ENCODE measurements at places on chromosomes 2 and 18. TPM values are rescaled to one million over a fixed set of nuclear protein-coding genes. Genes with fewer than 3 reads are reported as not detected.

The C2orf76 gene
- 10.5 TPM for total RNA-seq

The LYPD6B gene
- 6.1 TPM for total RNA-seq

The MZT2B gene
- 334 TPM for total RNA-seq

The SLC38A11 gene
- not detected for total RNA-seq

DNA sequence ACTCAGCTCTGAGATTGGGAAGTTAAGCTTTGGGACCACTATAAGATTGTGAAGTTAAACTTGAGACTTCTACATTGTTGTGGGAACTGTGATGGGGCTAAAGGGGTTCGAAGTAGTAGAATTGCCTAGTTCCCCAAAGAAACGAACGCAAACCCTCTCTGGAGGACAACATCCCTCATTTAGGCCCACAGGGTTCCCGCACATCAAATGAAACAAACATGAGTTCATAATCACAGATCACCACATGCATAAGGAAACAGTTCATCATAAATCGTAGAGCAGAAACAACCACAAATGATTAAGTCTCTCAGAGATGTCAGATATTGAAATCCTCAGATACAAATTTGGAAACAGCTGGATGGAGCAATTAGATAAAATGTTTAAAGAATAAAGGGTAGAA lies 55.9 kb upstream of the HPCAL1 start:
- DNase-seq: no peak

DNA sequence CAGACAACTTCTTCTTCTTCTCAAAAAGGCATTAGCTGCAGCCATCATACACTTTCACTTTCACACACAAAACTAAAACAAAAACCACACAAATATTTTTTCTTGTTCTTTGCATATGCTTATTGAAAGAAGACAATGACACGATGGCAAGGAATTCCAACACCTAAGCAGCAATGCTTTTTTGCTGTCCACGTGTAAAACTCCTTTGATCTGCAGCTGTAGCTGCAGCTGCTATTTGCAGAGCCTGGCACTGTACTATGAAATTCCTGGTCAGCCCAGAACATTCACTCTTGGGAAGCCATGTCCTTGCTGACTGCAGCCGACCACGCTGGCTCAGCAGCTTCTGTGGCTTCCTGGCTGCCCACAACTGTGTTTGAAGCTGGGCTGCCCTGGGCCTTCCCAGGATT lies 316.2 kb downstream of the CDH2 start:
- DNase-seq: no peak

DNA sequence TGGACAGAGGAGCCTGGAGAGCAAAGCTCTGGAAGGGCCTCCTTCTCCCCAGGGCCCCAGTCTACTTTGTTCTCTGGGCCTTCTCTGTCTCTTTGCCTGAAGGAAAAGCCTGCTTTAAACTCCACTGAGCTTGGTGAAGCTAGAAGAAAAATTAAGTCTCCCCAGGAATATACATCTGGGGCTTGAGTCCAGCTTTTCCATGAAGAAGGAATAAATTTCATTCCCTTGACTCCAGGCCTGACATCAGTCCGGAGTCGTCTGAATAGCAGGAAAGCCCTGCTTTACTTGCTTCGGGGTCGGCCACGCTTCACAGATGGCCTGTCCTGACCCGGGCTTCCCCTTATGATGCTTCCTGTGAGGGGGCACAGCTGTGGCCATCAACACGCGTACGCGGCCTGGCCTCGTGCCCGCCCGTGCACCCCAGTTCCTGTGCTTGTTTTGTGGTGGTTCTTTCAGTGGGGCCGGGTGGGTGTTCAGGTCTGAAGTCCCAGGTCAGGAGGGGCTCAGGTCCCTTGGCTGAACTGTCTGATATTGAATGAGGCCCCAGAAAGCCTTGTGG lies 73.6 kb downstream of the ACOXL start:
- DNase-seq: no peak

DNA sequence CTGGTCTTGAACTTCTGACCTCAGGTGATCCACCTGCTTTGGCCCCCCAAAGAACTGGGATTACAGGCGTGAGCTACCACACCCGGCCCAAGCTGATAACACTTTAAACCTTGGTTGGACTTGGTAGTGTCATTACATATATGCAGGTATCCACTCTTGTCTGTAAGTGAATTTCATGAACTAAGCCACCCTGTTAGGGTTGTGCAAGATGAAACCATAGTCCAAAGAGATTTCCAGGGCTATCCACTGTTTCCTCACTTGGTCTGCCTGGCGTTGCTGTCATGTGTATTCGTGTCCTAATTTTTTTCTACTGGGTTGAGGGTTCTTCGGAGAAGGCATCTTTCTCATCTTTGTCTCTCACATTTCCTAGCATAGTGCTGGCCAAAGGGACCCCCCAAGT lies 203.0 kb downstream of the CAMKMT start:
- no peak for DNase-seq

DNA sequence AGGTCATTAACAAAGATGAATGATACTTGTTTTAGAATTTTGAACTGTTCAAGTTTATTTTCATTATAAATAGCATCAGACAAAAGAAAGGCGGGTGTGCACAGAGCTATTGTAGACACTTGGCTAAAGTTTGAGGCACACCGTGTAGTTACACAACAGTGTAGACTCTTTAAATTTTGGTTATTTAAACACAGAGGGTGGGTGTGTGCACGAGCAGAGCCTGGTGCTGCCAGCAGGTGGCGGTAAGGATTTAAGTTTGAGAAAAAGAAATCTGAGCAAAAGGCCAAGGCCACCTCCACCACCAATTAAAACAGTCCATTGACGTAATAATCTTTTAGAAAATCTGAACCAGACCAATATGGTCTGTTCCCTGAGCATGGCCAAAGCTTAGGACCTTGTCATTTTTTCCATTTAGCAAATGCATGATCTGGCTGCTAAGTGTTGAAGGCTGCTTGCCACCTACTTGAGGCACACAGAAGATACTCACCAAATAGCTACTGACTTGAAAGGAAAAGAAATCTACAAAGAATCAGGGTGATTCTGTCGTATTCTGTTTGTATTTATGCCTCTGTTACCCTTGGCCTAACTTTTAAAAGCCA lies 14.3 kb downstream of the COPS7B start:
- DNase-seq: peak; percentile 32

- DNase-seq: no peak
Observed at GRCh38 chr2:109242654-109243331, 113.8 kb downstream of the SH3RF3 start.

DNA sequence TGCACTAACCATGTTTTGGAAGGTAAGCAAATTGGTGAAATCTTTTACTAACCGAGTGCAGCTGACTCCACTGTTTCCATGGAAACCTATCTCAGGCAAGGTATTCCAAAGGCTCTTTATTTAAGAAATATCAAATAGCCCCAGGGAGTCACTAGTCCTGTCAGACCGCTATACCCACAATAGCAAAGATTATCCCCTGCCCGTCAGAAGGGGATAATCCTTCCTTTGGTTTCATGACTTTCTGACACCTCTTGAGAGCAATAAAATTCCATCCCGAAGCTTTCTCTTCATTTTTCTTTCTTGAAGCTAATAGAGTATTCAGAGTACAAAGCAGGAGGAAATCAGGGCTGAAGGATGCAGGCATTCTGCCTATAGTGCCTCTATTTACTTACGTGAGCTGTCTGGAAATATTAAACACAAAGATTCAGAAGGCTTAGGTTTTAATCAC lies 34.7 kb upstream of the MAP2 start:
- DNase-seq: no peak

- no peak for DNase-seq
Observed at GRCh38 chr2:81858998-81859397, 1554.4 kb upstream of the LRRTM1 start.

DNA sequence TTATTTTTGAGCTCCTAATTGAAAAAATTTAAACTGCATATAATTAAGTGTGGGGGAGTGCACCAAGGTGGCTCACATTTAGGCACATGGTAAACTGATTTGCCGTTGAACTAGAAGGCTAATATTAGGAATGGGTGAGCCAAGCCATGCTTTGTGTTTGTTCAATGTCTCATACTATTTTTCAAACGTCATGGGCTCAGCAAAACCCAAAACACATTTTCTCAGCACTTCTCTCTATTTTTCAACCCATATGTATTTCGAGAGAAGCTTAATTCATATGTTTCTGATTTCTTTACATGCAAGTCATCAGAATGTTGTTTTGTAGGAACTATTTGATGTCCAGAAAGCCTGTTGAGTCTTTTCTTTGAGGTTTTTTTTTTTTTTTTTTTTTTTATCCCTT lies 291.2 kb downstream of the TCF4 start:
- DNase-seq: no peak

DNA sequence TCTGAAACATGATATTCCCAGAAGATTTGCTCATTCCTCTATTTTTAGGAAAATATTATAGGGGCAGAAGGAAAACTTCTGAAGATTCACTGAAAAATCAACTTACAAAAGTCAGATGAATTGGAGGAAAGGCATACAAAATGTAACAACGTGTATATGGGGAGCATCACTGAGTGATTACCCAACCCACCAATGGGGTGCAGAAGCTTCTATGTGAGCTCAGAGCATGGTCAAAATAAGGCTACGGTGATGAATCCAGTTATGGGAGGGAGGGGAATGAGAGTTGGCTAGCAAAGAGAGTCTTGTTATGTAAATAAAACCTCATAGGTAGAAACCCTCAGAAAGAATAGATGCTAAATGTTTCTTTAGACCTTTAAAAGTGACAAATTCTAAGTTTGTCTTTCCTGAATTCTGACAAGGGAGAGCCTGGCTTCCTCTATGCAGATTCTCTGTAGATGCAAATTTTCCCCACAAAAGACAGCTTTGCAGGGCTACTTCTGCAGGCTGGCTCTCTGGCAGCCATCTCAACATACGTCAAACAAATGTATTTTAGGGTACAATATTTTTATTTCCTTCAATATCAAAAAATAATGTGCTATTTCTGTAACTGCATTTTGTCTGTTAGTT lies 171.4 kb upstream of the NDUFV2 start:
- DNase-seq: no peak

GRCh38 chr2:223621901-223622300 lies 19.7 kb upstream of the SCG2 start:
- DNase-seq: no peak

GRCh38 chr18:35506024-35506712 lies 8.4 kb upstream of the INO80C start:
- DNase-seq: no peak

DNA sequence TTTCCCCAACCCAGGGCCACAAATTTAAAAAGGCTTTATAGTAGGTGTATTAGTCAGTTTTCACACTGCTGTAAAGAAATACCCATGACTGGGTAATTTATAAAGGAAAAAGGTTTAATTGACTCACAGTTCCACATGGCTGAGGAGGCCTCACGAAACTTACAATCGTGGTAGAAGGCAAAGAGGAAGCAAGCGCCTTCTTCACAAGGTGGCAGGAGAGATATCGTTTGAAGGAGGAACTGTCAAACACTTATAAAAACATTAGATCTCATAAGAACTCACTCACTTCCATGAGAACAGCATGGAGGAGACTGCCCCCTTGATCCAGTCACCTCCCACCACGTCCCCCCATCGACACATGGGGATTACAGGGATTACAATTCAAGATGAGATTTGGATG lies 70.4 kb downstream of the FECH start:
- no peak for DNase-seq

GRCh38 chr2:204042401-204042800 lies 105.8 kb downstream of the ICOS start:
- DNase-seq: no peak

- DNase-seq: no peak
Observed at GRCh38 chr2:43276962-43277391, 50.6 kb upstream of the ZFP36L2 start.

DNA sequence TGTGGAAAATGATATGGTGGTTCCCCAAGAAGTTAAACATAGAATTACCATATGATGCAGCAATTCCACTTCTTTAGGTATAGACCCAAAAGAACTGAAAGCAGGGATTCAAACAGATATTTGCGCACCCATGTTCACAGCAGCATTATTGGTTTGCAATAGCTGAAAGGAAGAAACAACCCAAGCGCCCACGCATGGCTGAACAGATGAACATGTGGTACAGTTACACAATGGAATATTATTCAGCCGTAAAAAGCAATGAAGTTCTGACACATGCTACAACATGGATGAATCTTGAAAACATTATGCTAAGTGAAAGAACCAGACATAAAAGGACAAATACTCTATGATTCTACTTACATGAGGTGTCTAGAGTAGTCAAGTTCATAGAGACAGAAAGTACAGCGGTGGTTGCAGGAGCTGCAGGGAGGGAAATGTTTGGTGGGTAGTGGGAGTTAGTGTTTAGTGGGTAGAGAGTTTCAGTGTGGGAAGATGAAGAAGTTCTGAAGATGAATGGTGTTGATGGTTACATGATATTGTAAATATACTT lies 26.7 kb upstream of the ASPRV1 start:
- DNase-seq: no peak

DNA sequence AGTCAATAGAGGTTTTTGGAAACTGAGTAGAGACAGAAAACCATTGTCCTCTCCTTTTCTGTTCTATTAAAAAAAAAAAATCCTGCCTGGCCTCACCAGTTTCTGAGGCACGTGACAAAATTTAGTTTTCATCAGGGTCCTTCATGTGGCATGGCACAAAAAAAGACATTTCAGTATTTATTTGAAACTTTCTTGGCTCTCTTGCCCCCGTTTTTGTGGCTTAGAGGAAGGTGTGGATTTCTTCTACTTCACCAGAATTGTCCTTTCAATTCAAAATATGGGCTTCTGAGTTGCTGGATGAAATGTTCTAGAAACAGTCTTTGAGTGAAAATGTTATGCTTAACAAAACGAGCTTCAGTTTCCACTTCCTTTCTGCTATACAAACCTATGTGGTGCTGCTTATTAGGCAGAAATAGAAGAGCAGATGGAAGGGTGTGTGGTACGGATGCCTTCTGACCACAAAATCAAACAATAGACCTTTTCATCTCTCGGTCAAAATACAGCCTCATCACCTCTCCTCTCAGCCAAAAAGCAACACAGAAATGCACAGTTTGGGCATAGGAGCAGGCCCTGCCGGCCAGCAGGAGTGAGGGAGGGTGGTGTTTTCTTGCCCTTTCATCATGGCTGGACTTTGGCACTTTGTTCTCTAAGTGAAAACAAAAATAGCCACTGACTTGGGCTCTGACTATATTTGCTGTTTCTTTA lies 89.2 kb downstream of the SH3RF3 start:
- DNase-seq: no peak

GRCh38 chr2:173043476-173043875 lies 32.2 kb upstream of the MAP3K20 start:
- no peak for DNase-seq

GRCh38 chr18:55269622-55270021 lies 310.4 kb upstream of the CCDC68 start:
- DNase-seq: no peak

- no peak for DNase-seq
Observed at GRCh38 chr2:144477957-144478311, 42.0 kb downstream of the ZEB2 start.

GRCh38 chr2:45000921-45001868 lies 8.1 kb downstream of the SIX2 start:
- DNase-seq: no peak

DNA sequence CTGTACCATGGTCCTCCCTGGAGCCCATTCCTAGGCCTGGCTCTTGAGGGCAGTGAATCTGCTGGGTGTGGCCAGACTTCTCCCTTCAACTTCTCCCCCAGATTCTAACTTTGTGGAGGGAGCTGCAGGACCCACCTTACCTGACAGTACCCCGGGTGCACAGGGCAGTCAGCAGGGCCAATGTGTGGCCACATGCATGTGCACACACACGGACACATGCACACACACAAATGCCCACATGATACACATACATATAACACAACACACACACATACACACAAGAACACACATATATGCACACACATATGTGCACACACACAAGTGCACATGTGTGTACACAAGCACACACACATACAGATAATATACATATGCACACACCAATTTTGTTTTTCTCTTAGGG lies 300.0 kb upstream of the HS6ST1 start:
- no peak for DNase-seq

GRCh38 chr2:231321021-231321420 lies 74.5 kb upstream of the B3GNT7 start:
- no peak for DNase-seq
